ENCODE measurements at places on chromosomes 7 and 10.

DNA sequence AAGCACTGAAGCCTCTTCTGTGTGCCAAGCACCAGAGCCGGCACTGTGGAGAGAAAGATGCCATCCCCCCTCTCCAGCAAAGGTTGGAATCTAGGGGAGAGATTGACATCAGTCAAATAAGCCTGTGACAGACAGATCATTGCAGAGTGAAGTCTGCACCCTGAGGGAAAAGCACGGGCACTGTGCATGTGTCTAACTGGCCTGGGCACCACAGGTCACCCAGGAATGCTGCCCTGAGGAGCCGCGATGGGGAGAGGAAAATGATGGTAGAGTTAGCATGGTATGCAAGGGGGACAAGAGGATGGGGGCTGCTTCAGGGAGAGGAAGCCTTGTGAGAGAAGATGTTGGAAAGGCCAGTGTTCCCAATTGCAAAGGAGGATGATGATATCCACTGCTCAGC, 261.0 kb downstream of the GRID1 start:
- DNase-seq: no peak

- no peak for DNase-seq
Observed at GRCh38 chr10:11191678-11192077, 174.0 kb downstream of the CELF2 start.

DNA sequence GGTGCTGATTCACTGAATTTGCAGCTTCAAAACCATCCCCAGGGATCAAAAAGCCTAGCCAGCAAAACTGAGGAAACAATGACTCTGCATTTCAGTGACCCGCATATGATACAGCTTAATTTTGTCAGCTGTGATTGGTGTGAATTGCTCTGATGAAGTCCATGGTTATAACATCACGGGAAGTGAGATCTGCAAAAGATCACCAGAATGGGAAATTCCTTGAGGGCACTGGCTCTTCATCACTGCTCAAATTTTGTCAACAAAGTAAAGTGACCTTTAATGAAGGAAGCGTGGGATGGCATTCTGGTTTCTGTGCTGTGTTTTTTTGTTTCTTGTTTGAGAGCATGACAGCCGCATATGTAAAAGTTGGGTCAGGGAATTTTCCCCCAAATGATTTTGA, 745.9 kb downstream of the GATA3 start:
- no peak for DNase-seq

DNA sequence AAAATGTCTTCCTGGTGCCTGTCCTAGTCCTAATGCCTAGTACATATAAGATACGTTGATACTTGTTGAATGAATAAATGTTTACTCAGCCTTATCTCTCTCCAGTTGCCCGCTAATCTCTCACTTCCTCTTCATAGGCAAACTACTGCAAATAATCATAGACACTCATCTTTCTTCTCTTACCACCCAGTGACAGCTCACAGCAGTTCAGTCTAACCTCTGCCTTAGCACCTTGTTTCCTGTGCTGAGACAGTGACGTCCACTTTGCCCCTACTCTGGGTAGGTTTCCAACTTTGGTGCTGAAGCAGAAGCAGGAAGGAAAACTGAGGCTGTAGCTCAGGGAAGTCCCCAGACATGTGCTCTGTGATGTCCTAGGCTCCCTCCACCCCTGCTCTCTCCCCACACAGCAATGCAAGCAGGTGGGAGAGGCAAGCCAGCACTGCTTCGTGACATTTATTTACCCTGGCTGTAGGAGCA, 45.5 kb upstream of the RHOBTB1 start:
- no peak for DNase-seq

DNA sequence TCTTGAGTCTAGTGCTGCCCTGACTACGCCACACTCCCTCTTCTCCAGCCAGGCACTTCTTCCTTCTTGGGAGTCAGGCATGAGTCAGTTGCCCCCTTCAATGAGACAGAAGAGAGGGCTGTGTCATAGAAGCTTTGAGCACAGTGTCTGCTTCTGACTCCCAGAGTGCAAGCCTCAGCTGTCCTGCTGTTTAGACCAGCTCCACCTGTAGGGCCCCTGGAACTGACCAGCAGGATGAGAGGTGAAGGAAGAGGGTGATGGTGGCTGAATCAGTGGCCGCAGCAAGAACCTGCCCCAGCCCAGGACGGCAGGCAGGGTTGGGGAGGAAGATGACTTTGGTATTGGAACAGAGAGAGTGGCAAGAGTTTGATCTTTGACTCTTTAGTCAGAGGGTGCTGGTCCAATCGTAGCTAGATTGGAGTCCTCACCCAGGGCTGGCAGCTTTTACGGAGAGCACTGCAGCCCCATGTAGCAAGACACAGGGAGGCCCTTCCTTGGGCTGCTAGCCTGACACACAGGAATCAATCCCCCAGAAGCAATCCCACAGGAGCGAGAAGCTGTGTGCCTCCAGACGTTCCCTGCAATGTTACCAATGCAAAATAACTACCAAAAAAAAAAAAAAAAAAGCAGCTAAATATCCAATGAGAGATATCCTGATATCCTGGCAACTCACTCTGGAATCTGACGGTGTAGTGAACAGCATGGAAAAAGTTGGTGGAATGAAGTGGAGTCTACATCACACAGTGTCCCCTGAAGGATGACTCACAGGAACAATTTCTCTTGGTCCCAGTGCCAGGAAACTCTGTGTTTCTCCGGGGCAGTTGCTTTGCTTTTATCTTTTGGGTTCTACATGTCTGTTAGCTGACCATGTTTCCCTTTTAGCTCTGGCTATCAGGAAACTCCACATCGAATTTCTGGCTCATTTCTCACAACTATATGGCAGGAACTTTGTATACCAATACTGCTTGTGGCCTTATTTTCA, 6.9 kb downstream of the C10orf62 start:
- DNase-seq: no peak

- DNase-seq: no peak
Observed at GRCh38 chr10:244227-244626, 109.0 kb downstream of the ZMYND11 start.

DNA sequence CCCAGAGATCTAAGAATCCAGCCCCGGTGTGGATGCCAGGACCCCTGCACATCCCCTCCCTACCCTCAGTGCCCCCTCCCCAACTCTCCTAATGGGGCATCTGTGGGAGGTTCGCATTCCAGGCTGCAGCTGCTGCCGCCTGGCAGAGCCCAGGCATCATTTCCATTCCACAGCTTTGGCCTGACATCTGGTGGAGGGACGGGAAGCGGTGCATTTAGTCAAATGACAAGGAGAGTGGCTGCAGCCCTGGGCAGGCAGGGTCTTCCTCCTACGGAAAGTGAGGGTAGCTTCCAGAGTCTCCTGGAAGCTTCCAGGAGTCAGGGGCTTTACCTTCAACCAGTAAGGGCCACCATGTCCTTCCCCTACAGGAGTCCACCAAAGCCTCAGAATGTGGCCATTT, 30.8 kb downstream of the PRLHR start:
- no peak for DNase-seq

- DNase-seq: no peak
Observed at GRCh38 chr7:28856656-28857055, 101.5 kb downstream of the TRIL start.

DNA sequence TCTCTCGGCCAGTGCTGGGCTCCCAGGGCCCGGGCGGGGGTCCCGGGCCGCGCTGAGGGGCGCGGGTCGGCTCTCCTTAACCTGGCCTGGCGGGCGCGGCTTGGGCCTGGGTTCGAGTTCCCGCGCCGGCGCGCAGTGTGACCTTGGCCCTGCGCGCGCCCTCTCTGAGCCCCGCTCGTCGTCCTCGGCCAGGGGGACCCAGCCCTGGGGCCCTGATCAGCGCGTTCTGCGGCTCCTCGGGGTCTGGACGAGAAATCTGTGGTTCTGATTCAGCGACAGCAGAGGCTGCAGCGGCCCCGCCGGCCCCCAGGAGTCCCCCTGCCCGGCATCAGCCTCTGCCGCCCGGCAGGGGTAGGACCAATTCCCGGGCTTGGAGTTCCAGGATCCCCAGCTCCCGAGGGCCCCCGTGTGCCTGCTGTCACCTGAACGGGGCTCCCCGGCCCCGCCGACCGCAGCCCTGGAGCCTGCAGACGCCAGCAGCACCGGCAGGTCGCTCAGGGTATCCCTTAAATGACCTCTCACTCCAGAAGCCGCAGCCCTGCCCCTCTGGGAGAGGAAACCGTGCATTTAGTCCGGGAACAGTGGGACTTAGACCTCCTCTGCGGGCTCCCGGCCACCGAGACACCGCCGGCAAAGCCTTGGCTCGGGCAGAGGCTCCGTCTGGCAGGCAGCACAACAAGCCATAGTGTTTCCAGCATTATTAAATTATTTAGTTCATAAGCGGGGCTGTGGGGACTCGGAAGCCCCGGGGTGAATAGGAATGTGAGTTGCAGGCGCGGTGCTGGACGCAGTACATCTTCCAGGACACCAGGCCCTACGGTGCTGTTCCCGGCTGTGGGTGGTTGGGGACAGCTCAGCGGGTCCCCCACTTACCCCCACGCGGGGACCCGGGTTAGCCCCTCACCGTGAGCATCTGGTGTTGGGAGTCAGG, 572 bp downstream of the CHST12 start:
- DNase-seq: peak; percentile 75

DNA sequence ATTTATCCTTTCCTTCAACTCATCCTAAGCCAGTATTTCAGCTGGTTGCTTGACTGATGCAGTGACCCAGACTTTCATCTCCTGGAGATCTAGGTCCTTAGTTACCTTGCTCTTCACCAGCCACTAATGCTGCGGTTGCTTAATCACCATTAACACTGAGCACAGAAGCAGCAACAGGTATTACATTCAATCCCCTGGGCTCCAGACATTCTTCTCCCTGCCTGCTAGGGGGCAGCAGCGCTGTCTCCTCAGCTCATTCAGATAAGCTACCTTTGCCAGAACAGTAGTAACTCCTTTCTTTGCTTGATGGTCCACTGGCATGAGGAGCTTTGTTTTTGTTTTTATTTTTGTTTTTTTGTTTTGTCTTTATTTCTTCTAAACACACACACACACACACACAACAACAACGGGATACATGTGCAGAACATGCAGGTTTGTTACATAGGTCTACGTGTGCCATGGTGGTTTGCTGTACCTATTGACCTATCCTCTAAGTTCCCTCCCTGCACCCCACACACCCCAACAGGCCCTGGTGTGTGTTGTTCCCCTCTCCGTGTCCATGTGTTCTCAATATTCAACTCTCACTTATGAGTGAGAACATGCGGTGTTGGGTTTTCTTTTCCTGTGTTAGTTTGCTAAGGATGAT, 1043.2 kb upstream of the C7orf33 start:
- DNase-seq: peak; percentile 65

- DNase-seq: no peak
Observed at GRCh38 chr7:51273360-51273759, 43.2 kb downstream of the COBL start.

- no peak for DNase-seq
Observed at GRCh38 chr7:133310232-133310862, 57.5 kb downstream of the EXOC4 start.

- DNase-seq: no peak
Observed at GRCh38 chr7:14751461-14751860, 151.1 kb downstream of the DGKB start.

- DNase-seq: no peak
Observed at GRCh38 chr10:132444877-132445351, 47.9 kb downstream of the PWWP2B start.

DNA sequence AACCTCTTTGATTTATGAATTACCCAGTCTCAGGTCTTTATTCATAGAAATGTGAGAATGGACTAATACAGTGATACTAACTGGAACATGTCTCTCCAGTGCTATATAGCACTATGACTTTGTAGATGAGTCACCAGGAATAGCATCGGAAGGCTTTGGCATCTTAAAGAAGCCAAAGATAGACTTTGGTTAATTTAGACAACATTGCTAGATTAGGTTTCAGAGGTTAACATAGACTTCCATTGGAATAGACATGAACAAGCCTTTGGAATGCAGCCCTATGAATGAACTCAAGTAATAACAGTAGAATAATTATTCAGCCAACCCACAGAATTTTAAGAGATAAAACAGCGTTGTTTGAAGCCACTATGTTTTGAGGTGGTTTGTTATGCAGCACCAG, 169.2 kb downstream of the HGF start:
- DNase-seq: no peak

GRCh38 chr10:50360077-50360850, 108.9 kb upstream of the ASAH2 start:
- no peak for DNase-seq

DNA sequence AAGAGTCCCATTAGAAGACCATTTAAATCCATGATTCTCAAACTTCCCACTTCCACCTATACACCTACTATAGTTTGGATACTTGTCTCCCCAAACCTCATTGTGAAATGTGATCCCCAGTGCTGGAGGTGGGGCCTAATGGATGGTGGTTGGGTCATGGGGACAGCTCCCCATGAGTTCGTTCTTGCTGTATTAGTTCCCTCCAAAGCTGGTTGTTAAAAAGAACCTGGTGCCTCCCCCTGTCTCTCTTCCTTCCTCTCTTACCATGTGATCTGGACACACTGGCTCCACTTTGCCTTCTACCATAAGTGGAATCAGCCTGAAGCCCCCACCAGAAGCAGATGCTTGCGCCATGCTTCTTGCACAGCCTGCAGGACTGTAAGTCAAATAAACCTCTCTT, 53.9 kb downstream of the WIPF3 start:
- no peak for DNase-seq

DNA sequence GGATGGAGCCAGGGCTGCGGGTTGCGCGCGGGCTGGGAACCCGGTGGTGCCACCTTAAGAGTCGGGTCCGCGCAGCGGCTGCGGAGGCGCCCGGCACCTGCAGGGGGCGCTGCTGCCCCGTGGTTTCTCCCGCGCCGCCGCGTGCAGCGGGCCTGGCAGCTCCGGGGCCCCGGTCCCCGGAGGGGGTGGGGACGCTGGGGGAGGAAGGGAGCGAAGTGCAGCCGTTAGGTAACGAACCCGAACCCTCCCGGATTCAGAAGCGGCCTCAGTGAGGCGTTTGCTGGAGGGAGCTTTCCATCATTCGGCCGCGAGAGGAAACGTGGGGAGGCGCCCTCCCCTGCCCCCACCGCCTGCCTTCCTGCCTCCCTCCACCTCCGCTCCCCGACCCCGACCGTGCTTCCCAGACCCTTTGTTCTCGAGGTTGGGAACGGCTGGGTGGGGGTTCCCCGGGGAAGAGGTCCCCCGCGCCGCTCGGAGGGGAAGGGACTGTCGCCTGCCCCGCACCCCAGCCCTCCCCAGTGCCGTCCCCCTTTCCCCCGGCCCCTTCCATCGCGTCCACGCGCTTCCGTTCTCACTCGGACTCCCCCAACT, 29.6 kb downstream of the SKIDA1 start:
- peak; percentile 92 for DNase-seq

DNA sequence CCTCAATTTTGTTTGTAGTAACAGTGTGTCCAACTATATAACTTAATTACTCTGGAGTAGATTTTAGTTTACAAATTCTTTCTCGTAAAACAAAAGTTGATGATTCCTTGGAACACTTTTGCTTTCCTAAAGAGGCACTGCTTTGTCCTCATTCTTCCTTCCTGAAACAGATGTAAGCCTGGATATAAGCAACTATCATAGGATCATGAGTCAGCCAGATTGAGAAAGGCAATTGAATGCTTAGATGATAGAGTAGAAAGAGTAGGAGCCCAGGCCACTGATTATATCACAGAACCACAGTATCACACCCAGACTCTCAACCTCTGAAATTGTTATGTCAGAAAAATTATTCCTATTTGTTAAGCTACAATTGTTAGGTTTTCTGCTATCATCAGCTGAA, 69.9 kb downstream of the TMEM106B start:
- DNase-seq: no peak

- DNase-seq: no peak
Observed at GRCh38 chr7:17934094-17934493, 6.2 kb downstream of the SNX13 start.

Measured in upper lobe of right lung (tissue), 1 donor.